ENCODE measurements at places on chromosomes 3 and 15. TPM values are rescaled to one million over a fixed set of nuclear protein-coding genes. Genes with fewer than 3 reads are reported as not detected.

Gene MEIS2
- total RNA-seq: 43.3 TPM

Gene RARRES1
- 2.6 TPM for total RNA-seq

Gene ATXN7
- total RNA-seq: 43.1 TPM

Gene WDR93
- total RNA-seq: 1.7 TPM

DNA sequence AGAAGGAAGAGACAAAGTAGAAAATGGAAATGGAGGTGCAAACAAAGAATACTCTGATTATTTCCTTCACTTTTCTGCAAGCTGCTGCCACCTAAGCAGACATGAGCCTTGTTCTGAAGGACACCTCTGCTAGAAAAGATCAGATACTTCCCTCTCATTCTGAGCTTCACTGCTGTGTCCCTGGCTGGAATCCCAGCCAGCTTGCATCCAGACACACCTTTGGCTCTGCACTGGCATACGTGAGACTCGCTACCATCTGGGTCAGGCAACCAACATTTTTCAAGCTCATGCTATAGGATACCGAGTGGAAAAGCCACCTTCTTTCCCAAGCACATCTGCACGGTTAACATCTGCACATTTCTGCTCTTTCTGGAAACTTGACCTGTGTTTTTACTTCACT lies 166.7 kb upstream of the SUCLG2 start:
- no peak for DNase-seq

DNA sequence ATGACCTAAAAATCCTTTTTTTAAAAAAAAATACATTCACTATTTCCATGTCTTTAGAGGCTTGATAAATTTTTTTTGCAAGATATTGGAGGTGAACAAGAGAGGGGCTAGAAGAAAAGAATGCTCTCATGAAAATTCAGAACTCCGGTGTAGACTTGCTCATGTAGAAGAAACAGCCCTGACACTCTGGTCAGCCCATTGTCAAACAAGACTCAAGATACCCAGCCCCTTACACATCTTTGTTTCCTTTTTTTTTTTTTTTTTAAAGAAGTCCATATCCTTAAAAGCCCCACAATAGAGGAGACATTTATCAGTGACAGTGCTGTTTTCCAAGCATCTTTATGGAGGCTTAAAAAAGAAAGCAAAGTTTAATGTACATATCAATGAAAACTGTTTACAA lies 196.8 kb upstream of the RORA start:
- no peak for DNase-seq

DNA sequence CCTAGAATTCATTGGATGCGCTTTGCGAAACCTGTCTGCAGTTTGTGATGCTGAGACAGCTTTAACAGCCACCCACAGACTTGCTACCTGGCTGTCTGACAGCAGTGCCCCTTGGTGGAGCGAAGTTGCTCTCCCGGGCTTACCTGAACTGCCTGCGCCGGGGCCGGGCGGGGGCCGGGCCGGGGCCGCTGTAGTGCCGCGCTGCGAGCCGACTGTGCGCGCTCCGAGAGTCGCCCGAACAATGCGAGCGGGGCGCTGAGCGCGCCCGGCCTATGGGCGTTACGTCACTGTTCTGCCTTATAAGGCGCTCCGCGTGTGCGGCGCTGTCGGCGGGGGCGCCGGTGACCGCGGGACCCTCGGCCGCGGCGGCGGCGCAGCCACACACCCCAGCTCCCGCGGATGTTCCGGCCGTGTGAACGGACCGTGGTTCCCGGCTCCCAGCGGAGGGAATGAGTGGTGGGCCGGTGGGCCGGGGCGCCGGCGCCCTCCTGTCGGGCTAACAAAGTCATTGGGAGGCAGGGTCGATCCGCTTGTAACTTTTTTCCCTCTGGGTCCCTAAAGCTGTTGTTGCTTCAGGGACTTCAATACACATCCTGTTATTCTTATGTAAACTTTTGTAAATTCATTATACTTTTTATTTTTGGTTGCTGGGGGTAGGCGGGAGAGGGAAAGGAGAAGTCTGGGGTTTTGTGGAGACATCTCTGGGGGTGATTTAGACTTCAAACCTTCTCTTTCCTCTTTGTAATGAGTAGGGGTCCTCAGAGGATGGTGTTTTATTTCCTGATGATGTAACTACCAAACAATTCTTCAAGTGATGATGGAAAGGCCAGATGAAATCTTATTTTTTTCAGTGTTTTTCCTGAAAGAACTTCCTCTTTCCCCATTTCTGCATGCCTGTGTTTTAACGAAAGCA lies 58.5 kb downstream of the CMSS1 start:
- peak; percentile 87 for DNase-seq

DNA sequence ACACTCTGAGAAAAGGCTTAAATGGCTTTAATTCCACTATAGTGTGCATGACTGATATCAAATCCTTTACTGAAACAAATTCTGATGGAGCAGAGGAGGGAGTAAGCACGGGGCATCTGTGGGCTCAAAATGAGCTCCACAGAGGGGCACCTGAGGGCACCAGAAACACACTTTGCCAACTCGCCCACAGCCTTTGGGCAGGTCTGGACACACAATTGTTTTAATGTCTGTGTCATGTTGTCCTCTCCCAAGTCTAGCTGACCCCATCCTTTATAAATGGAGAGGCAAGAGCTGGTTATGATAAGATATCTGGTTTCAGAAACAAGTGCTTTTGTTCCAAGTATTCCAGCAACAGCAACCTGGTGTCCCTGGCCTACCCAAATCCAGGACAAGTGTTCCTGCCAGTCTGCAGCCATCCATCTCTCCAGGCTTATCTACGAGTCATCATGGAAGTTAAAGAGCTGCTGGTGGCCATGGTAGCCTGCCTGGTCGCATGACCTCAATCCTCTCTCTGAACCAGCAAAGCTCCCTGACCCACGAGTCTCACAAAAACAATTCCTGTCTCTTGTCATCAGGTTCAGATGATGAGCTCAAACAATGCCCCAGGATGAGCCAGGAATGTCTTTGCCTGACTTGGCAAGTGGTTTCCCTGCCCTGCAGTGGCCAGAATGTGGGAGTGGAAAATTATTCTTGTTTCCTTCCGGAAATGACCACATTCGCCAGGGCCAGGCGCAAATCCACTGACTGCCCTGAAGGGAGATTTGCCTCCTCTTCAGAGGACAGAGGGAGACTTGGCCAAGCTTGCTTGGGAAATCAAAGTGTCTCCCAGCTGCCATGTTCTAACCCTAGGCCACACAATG lies 64.4 kb upstream of the TPM1 start:
- DNase-seq: no peak

DNA sequence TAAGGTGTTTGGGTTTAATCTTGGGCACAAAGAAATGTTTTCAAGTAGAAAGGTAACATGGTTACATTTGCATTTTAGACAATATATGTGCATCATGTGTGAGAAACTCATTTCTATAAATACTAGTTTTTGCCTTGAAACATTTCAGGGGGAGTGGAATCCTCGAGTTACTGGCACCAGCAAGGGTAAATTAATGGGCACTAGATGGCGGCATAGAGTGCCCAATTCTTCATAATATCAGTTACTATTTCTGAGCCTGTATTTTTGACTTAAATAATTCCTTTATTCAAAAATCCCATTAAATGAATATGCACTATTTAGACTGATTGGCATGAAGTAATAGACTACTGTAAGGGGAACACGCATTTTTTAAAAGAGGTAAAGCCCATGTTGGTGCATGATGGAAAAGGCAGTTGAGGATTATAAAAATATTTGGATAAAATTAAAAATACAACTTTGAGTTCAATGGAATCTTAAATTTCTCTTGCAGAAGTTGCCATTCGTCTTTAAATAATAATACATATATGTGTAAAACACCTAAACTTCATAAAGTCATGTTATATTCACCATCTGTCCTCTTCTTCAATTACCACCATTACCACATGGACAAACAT lies 106.3 kb downstream of the ZBTB20 start:
- peak; percentile 30 for DNase-seq

GRCh38 chr3:187813198-187813597 lies 67.9 kb upstream of the BCL6 start:
- DNase-seq: no peak

- no peak for DNase-seq
These were observed 7.4 kb downstream of the HMCES start for GRCh38 chr3:129286081-129286480.
